NCI-H1417 treated with DMSO at 0.1 percent for 48 hours (cell line): ENCODE measurements at places on chromosomes 6 and 20.

DNA sequence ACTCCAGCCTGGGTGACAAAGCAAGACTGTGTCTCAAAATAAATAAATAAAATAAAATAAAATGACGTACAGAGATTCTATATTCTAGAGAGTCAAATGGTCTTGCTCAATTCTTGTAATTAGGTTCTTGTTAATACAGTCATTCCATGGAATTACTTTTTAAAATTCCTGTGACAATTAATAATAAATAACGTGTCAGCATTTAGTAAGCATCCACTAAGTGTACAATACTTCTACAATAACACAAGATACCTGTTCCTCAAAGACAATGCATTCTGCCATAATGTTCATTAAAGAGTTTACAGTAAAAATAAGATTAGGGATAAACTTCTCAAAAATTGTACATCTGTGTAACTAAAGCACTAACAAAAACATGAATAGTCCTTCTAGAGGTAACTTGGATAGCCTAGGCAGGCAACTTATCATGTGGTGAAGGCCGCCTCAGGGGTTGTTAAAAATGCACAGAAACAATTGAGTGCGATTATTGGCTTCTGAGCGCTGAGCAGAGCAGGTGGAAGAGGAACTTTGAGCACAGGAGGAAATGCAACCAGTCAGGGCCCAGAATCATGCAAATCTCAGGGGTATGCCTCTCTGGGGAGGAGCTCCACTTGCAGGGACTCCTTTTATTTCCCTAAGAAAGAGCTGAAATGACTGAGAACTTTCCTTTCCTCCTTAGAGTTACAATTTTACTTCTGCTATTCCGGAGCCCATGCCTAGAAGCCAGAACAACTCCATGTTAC is 37.1 kb downstream of the QRSL1 start:
- DNase-seq, result no peak

GRCh38 chr6:32195652-32195901 is 3.1 kb upstream of the GPSM3 start:
- peak; percentile 82 for DNase-seq

DNA sequence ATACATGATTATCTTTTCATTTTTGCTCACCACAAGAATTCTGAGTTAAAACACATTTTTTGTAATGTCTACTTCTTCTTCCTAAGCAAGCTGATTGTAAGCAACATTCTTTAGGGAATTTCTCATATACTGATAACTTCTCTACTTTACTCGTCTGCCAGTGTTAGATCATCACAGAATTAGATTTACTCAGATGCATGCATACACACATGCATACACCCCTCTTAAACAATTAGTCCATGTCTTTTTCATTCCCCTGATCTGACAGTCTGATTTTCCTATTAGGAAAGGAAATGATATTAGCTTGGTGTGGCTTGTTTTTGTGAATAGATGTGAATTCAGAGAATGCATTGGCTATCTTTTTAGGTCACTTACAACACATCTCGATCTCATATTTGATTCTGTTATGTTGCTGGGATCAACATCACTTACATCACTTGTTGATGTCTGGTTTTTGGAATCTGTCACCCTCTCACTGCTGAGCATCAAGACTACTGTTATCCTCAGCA is 91.4 kb downstream of the FIG4 start:
- DNase-seq, result no peak

- DNase-seq, result no peak
Measured at GRCh38 chr6:2562721-2563451, 187.8 kb downstream of the MYLK4 start.

GRCh38 chr6:18087396-18088165 is 34.9 kb downstream of the NHLRC1 start:
- DNase-seq, result no peak

GRCh38 chr6:157063923-157064322 is 259.4 kb downstream of the TMEM242 start:
- DNase-seq, result no peak

DNA sequence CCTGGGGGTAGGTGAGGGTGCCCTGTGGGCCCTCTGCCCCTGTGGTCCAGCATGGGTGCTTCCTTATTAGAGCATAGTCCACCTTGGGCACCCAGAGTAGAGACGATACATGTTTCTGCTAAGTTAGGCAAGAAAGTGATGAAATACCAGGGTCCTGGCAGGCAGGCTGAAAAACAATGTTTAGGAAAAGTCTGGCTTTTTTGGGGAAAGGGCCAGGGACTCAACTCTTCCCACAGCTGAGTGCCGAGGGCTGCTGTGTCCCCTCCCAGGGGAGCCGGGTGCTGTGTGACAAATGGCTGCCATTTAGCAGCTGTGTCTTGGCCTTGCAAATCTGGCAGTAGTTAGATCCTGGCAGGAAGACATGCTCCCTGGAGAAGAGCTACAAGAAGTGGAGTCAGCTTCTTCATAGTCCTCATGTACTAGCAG is 61.5 kb downstream of the RREB1 start:
- DNase-seq, result no peak

DNA sequence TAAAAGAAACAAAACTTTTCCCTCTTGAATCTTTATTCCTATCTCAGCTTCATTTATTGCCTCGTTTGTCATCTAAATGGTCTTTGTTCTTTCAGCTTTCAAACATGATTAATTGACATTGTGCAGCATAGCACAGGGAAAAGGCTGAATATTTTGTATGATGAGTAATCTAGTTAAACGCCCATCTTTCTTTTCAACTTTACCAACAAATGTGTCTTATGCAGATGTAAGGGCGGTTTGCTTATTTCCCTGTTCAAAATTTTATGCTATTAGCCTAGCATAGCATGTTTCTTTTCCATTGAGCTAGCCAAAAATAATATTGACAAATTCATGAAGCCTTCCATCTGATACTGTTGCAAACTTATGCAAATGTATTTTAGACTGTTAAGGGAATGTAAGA is 176.4 kb upstream of the AKAP12 start:
- no peak for DNase-seq

DNA sequence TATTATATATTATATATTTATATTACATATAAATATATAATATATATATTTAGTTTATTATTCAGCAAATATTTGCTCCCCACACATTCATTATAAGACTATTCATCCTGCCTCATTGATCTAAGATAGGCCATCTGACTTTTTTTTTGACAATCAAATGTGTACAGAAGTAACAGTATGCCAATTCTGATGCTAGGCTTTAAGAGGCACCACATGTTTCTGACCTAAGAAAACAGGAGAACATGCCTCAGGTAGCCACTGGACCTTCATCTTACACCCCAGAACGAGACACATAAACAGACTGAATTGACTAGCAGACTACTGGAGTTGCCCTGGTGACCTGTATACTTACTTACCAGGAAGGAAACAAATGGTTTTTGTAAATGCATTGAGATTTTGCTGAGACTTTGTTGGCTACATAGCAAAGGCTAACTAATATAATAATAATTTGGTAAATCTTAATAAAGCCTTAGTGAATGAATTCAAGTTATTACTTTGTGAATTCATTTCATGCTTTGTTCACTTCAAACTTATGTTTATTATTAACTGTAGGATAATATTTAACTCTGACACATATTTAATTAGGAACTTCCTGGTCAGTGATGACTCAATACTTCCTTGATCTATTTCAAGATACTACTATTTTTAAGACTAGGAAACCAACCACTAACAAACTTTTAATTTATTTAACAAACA is 13.4 kb upstream of the MYO6 start:
- no peak for DNase-seq

- no peak for DNase-seq
Measured at GRCh38 chr20:10330071-10330470, 104.0 kb downstream of the MKKS start.

GRCh38 chr6:125174626-125175025 is 21.1 kb downstream of the TPD52L1 start:
- DNase-seq, result no peak

DNA sequence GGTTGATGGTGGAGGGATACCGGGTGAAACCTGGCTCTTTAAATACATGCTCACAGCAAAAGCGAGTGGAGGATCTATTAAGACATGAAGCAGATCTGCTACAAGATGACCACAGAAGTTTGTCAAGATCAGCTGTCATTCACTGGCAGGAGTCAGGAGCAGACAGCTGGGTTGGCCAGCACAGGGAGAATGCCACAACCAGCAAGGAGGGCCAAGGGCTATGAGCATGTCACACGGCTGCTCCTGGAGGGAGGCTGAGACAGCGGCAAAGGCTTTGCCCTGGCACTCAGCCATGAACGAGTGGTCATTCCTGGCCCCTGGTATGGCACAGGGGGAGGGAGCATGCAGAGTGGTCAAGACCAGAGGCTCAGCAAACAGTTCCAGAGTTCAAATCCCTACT is 77.6 kb downstream of the POPDC3 start:
- DNase-seq, result no peak

GRCh38 chr6:45837541-45838200 is 178.0 kb downstream of the CLIC5 start:
- no peak for DNase-seq

DNA sequence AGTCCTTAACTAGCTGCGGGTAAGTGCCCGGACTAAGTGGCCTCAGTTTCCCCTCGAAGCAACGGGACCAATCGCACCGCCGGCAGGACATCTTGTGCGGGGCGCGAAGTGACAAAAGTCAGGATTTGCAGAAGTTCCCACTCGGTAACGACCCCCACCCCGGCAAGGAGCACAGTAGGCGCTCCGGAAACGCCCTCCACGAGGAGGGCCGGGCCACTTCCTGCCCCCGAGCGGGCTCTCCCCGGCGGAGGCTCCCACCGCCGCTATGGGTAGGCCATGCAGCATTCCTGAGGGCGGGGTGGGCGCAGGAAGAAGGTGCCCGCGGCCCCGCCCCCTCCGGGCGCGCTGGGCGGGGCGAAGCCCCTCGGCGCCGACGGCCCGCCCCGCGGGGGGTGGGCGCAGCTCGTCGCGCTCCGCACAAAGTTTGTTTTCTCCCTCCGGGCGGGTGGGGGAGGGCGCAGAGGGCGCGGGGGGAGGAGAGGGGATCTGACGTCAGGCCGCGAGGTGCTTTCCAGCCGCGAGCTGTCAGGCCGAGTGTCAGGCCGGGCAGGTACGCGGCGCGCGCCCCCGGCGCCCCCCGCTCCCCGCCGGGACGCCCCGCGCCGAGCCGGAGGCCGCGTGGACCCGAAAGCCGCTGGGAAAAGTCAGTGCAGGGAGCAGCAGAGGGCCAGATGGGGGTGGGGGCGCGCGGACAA is at the start of gene TGIF2:
Gene TGIF2, plus strand, starts transcription at position 495 of the 695 bp plus-strand sequence. CDS start 5,178 bp downstream, outside the sequence.
- DNase-seq, result no peak

DNA sequence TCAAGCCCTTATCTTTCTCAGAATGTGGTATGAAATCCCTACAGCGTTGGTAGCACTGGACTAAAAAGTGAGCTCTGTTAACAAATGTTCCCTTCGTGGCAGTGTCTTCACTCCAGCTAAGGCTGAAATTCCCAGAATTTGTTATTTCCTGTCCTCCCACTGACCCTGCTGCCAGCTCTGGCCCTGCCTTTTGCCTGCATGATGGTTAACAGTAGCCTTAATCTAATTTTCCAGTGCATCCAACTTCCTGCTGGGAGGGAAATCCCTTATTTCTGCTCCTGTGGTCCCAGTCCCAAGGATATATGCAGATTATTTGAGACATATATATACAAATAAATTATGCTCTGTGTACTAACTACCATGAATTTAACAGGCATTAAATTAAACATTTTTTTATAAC is 157.2 kb upstream of the CARMIL1 start:
- no peak for DNase-seq

GRCh38 chr20:6765469-6766058 is 1.9 kb upstream of the BMP2 start:
- peak; percentile 47 for DNase-seq

DNA sequence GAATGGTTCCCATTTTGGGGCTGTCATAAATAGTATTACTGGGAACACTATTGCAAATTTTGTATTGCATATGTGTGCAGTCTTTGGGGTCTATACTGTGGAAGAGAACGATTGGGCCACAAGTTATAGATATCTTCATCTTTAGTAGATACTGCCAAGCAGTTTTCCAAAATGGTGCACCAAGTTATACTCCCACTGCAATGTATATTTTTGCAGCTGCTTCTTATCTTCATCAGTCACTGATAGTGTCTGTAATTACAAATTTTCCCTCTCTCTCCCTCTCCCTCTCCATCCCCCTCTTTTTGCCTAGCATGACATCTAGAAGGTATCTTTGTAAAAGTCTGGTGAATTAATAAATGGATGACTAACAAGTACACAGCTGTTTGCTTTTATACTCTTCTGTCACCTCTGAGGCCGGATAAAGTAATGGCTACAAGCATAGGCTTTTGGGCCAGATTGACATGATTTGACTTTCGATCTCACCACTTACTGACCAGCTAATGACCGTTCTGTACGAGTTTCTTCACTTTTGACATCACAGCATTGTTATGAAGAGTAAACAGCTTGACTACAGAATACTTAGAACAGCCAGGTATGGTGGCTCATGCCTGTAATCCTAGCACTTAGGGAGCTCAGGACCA is 113.3 kb upstream of the SLC2A12 start:
- no peak for DNase-seq
